ENCODE measurements at places on chromosomes 6 and 20.
A peak's percentile ranks its signal among the peaks of the same experiment; 100 is the strongest.

- no peak for DNase-seq
These were observed 40.9 kb downstream of the GMPR start for GRCh38 chr6:16279243-16279642.

GRCh38 chr20:1134355-1134754, 16.0 kb downstream of the PSMF1 start:
- DNase-seq, result no peak

DNA sequence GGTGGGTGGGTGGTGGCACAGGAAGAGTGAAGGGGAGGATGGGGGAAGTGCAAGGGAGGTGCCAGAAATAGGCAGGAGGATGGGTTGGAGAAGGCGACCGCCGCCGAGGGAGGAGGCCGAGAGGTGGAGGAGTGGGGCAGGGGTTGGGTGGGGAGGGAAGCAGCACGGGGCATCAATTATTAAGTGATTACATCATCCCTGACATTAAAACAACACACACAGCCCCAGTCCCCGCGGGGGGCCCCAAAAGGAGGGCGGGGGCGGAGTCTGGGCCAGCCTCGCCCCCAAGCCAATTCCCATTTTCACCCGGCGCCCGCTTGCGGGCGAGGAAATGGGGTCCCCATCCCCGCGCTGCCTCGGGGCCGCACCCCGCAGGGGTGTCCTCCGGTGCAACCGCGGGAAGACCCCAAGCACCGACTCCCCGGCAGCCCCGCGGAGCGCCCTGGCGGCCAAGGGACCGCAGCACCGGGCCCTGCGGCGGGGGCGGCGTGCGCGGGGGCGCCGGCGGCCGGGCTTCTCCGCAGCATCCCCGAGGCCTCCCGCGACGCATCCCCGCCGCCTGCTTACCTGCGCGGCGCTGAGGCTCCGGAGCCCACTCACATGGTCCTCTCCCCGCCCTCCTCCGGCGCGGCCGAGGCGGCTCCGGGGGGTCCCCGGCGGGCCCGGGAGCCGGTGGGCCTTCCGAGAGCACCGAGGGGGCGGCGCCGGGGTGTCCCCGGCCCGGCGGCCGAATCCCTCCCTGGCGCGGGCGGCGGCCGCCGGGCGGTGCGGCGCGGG, 663 bp downstream of the FYN start:
- peak; percentile 46 for DNase-seq

GRCh38 chr20:63706852-63707557, 771 bp downstream of the ARFRP1 start:
- DNase-seq, result peak; percentile 63

- DNase-seq, result no peak
These were observed 60.5 kb downstream of the GJA10 start for GRCh38 chr6:89954721-89955148.

- DNase-seq, result no peak
These were observed 641 bp downstream of the TEAD3 start for GRCh38 chr6:35496036-35496840.

DNA sequence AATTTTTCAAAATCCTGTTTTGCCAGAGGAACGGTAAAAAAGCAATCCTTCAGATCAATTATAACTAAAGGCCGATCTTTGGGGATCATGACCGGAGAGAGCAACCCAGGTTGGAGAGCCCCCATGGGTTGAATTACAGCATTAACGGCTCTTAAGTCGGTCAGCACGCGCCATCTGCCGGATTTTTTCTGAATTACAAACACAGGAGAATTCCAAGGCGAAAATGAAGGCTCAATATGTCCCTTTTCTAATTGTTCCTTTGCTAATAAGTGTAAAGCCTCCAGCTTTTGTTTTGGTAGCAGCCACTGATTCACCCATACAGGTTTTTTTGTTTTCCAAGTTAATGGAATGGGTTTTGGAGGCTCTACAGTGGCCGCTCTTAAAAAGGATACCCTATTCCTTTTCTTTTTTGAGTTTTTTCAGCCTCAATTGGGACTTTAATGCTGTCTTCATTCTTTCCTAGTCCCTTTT, 16.9 kb upstream of the PTCRA start:
- DNase-seq, result peak; percentile 84

DNA sequence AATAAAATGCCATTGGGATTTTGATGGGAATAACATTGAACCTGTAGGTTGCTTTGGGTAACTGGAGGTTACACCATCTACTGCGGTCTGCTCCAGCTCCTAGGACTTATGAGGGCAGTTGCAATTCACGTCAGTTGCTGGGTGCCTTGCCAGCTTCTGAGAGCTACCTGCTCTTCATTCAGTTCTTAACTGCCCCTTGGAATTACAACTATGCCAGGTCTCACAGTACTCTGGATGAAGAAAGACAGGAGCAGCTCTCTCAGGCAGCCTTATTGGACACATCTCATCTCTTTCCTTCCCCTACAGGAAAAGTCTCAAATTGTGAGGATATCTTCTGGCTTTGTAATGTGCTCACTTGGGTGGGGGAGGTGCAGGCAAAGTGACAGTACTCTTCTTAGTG, 1643.3 kb downstream of the GRIK2 start:
- DNase-seq, result no peak

DNA sequence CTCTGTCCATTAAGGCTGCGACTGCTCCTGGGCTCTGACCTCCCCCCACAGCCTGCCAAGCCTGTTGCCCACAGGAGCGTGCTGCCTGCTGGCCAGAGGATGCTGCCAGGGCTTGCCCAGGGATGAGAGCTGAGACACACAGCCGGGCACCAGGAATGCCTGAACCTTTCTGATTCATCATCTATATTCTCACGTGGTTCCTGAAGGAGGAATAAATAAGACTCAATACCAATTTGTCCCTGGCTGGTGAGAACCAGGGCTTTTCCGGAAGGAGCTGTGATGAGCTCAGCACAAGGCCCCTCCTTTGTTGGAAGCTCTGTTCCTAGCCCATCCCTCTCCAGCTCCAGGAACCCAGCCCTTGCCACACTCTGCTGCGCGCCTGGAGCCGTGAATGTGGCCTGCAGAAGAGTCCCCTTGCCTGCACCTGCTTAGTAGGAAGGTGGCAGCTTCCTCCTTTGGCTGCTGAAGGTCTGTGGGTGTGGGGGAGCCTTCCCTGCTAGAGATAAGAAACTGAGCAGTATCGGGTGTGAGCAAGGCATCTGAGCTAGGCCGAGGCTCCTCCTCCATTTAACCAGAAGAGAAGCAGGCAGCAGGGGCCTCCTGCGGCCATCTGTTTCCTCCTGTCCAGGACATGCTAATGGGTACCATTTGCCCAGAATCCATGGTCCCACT, 37.9 kb downstream of the SYNDIG1 start:
- no peak for DNase-seq

DNA sequence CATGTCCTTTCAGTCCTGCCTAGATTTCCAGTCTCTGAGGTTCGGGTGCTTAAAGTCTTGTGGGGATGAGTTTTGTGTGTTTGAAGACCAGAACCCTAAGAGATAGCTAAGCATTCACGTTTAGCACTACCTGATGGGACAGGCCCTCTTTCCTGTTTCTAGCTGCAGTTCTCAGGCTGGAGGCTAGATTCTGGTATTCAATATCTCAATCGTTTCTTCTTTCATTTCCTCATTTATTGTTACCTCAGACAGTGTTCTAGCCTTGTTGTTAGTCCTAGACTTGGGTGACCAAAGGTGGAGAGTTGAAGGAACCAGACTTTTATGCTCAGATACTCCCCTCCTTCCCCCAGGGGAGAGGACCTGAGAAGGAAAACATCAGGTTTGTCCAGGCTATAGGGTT, 16.8 kb downstream of the CEP250 start:
- DNase-seq, result no peak

DNA sequence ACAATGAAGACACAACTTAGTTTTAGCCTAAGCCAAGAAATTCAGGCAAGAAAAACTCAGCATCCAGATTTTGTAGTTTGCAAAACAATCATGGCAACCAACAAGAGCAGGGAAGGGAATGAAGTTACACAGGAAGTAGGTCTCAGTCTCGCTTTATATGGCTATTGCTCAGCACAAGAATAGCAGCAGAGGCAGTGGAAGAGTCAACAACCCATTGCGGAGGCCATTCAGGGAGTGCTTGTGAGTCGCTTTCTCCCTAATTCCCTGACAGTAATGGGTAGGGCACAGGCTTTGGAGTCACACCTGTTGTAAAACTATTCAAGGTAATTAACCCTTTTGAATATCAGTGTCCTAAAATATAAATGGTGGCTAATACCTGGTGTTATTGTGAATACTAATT, 238.5 kb downstream of the HDGFL1 start:
- no peak for DNase-seq

- DNase-seq, result peak; percentile 54
These were observed 48.0 kb downstream of the ADTRP start for GRCh38 chr6:11730641-11731040.

DNA sequence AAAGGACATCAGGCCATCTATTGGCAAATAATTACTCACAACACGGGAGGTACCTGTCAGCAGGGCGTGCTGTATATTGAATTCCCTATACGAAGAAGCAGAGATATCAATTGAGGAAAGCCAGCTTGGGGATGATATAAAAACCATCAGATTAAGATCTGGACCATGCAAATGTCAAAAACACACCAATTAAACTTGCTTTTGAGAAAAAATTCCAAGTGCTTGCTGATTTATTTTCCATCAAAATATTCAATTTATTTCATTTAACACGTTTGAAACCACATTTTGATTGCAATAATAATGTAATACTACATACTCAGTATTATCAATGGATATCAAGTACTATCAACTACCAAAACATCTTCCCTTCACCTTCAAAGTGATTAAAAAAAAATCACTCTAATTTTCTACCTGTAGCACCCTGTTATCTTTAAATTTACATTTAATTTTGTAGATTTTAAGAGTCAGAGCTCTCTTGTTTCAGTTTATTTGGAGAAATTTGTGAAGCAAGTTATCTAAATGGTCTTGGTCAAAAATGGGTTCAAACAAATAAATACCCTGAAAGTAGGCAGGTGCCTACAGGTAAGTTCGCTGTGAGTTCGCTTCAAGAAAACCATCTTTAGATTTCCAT, 6.8 kb upstream of the TBX18 start:
- DNase-seq, result no peak

DNA sequence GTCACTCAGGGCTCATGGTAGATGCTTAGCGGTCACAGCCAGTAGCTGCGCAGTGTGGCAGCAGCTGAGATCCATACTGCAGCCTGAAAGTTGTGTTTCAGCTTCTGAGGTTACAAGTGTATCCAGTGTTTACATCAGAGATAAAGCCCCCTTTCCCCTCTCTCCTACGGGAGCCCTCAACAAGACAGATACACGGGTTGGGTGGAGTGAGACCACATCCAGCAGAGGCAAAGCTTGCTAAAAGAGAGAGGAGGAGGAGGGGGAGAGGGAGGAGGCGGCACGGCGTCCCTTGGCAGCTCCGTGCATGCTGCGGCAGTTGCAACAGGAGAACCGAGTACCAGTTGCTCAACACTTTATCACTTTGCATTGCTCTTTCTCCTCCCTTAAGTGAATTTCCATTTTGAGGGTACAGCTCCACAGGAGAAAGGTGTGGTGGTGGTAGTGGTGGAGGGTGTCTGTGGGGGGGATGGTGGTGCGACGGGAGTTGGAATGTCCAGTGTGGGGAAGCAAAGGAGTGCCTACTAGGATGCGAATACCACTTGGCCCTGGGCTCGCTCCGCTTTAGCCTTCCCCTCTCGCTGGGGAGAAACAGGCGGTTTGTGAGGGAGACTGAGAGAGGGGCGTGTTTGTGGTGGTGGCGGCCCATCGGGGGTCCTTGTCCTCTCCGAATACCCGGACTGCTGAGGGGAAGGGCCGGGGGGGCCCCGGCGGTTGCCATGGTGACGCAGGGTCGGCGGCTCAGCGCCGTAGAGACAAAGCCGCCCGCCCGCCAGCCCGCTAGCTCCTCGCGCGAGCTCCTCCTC, 405 bp upstream of the RNF182 start:
- no peak for DNase-seq

GRCh38 chr6:52310932-52311331, 26.4 kb upstream of the MCM3 start:
- DNase-seq, result no peak

- DNase-seq, result no peak
These were observed 2.6 kb downstream of the SPACA1 start for GRCh38 chr6:88050140-88050818.
